T-helper 2 cell treated with Interferon-gamma antibody and Interleukin-4, amounts not matched to agents 100 ng/mL and 5 ng/mL, for 36 hours (primary cell): ENCODE measurements at places on chromosomes 2 and 18. TPM values are rescaled to one million over a fixed set of nuclear protein-coding genes. Genes with fewer than 3 reads are reported as not detected.

Gene WIPF1
- 372 and 373 TPM in 2 replicates for total RNA-seq

Gene SERPINB2
- total RNA-seq, result not detected in 2 replicates

Gene MEMO1
- total RNA-seq, result 52.2 and 54.2 TPM in 2 replicates

Gene SLC5A7
- total RNA-seq, result not detected in 2 replicates

Gene CHAC2
- 16.5 and 17.2 TPM in 2 replicates for total RNA-seq

Gene QPCT
- 0.18 TPM in 1 of 2 replicates, not detected in the other for total RNA-seq

Gene ITGB6
- not detected in 2 replicates for total RNA-seq

Gene LHCGR
- not detected in 2 replicates for total RNA-seq

Gene NFE2L2
- 65.8 and 67.4 TPM in 2 replicates for total RNA-seq

Gene NAT8
- not detected in 2 replicates for total RNA-seq

Gene TTLL4
- 38.3 and 45.8 TPM in 2 replicates for total RNA-seq

Gene NAB1
- total RNA-seq, result 27.0 and 27.6 TPM in 2 replicates

Gene ADAM23
- total RNA-seq, result 0.18 TPM in 2 replicates

Gene SERPINB13
- not detected in 2 replicates for total RNA-seq

Gene CCBE1
- 0.05 TPM in 1 of 2 replicates, not detected in the other for total RNA-seq

Gene DNAJC27
- 6.9 and 7.1 TPM in 2 replicates for total RNA-seq

Gene PLCL1
- total RNA-seq, result 2.2 and 2.5 TPM in 2 replicates

Gene KCTD1
- 4.4 and 5.5 TPM in 2 replicates for total RNA-seq

Gene ZNF892
- 4.0 and 4.1 TPM in 2 replicates for total RNA-seq

Gene BCL11A
- 0.05 TPM in 1 of 2 replicates, not detected in the other for total RNA-seq

Gene FAM237A
- total RNA-seq, result not detected in 2 replicates

Gene SOX11
- not detected in 2 replicates for total RNA-seq

Gene PLGLB1
- total RNA-seq, result 3.2 TPM in 1 of 2 replicates, not detected in the other
